ENCODE measurements at places on chromosomes 13 and 19.

- DNase-seq = no peak
Observed at GRCh38 chr19:670609-671075, 5.5 kb upstream of the FSTL3 start.

- no peak for DNase-seq
Observed at GRCh38 chr13:107574517-107575210, 640.7 kb downstream of the LIG4 start.

DNA sequence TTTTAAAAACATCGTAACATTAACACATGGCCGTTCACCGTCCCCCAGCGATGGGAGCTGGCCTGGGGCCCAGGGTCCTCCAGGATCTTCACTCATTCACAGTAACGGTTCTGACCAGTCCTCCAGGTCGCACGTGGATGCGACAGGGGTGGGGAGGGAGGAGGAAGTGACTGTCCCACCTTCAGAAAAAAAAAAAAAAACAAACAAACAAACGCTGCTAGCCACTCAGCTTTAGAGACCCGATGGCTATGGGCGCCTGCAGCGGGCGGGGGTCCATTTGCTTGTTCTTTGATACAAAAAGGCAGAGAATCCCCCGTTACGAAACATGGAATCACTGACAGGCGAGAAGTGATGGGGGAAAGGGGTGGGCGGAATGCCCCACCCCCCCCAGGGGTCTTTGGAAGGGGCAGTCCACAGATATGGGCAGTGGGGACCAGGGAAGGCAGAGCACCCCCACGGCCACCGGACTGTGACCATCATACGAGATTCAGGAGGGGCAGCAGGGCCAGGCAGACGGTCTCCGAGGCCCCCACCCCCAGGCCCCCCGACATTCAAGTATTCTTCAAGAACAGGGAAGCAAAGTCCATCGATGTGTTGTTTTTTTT is 13.3 kb downstream of the MKNK2 start:
- no peak for DNase-seq

- DNase-seq = no peak
Observed at GRCh38 chr19:20244356-20244755, 77.3 kb downstream of the ZNF486 start.

DNA sequence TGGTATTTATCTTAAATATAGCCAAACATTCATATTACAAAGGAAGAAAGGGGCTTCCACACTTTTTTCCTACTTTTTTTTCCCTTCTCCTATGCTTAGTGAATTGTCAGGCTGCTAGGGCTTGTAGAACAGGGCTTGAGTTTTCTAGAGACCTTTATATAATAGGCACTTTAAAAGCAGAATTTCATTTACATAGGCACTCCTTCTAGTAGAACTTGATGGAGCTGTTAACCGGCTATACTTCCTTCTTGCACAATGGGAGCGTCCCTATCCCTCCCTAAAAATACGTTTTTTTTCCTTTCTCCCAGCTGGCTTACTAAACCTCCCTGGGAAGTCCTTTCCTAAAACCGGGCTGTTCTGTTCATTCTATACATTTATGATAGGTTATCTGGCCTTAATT is 1.1 kb downstream of the TRIM13 start:
- no peak for DNase-seq

DNA sequence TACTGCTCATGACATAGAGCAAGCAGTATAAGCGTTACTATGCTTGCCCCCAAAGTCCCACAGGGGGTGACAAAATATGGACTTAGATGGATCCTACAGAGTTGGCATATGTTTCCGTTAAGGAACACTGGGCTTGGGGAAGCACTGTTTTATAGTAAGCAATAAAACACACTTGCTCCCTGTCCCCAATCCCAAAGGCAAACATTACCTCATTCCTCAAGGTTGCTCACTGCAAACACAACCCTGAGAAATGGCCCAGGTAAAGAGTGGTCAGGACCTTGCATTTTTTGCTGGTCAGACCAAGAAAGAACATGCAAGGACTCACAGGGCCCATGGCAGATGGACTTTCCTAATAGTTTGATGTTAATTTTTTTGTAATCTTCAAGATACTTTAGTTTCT is 32.3 kb downstream of the UGGT2 start:
- DNase-seq = no peak

GRCh38 chr19:12922959-12923358 is 3.9 kb upstream of the SYCE2 start:
- no peak for DNase-seq

DNA sequence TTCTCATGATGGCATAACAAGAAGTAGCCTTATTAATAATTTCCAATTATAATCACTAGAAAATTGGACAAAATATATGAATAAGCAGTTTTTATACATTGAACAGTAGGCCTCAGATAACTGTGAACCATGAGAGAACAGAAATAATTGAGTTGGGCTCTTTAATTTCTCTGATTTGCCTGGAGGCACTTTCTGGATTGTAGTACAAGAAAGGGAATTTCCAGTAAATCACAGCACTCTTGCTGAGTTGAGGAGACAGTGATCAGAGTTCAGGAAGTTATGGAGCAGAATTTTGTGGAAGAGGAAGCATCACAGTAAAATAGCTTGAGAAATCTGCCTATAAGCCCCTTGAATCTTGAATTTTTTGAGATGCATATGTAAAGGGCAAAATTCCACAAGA is 216.2 kb downstream of the MAB21L1 start:
- no peak for DNase-seq

DNA sequence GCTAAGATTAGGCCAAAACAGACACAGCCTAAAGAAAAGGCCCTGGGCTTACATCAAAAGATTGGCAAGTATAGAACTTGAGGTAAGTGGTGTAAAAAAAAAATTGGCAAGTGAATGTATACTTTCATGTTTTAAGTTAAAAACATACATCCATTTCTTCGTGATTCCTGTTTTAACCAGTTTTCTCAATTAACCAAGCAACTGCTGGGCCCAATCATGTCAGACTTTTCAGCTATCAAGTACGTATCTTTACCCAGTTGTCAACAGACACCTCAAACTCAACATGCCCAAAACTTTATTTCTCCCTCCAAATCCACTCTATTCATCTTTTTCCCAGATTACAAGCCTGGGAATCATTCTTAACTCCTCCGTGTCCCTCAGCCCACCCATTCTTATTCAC is 1.0 kb downstream of the PCID2 start:
- DNase-seq = no peak

DNA sequence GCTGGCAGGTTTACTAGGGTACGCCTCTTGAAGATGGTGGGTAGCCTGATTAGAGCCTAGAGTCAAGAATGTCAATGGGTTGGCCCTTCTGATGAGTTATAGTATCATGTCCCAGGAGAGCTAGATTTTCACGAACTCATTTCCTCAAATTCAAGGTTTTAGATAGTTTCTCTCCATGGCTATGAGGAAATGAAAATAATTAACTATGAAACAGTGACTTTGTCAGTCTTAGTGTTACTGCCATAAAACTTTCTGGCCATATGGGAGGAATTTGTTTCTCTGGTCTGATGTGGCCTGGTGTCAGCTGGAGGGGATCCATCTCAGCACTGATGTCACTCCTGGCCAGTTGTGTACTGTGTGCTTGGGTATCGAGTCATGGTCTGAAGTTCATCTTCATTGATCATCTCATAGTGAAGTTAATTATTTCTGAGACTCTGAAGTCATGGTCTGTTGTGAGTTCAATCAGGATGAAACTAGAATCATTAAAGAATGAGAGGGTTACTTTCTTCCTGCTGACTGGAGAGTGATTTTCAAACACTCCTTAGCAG is 49.4 kb upstream of the TNFSF11 start:
- no peak for DNase-seq

GRCh38 chr19:46080561-46080960 is 39.8 kb upstream of the IGFL4 start:
- DNase-seq = peak; percentile 69

GRCh38 chr13:98349731-98350305 is 172.7 kb upstream of the RNF113B start:
- no peak for DNase-seq

GRCh38 chr19:3507371-3508120 is 1.4 kb downstream of the FZR1 start:
- no peak for DNase-seq

- DNase-seq = no peak
Observed at GRCh38 chr19:38020311-38020710, 113.3 kb downstream of the SIPA1L3 start.

GRCh38 chr13:61413572-61414535 is 1.8 kb downstream of the PCDH20 start:
- no peak for DNase-seq

GRCh38 chr13:65600702-65601101 is 1629.4 kb downstream of the PCDH9 start:
- DNase-seq = no peak

- DNase-seq = no peak
Observed at GRCh38 chr13:80798576-80799133, 457.7 kb upstream of the SPRY2 start.

DNA sequence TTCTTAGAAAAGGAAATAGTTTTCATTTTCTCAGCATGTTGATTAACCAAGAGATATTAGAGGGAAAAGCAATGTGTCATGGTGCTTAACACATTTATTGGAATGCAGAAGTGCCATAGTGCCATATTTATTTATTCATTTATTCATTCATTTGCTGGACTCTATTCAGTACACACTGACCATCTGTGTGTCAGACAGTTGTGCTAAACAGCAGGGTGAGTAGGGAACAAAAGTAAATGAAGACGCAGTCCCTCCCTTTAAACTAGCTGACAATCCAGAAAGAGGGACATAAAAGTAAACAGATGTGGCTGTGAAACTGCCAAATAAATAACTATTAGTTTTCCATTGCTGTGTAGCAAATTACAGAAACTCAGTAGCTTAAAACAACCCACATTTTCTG is 323.7 kb downstream of the MTUS2 start:
- no peak for DNase-seq

DNA sequence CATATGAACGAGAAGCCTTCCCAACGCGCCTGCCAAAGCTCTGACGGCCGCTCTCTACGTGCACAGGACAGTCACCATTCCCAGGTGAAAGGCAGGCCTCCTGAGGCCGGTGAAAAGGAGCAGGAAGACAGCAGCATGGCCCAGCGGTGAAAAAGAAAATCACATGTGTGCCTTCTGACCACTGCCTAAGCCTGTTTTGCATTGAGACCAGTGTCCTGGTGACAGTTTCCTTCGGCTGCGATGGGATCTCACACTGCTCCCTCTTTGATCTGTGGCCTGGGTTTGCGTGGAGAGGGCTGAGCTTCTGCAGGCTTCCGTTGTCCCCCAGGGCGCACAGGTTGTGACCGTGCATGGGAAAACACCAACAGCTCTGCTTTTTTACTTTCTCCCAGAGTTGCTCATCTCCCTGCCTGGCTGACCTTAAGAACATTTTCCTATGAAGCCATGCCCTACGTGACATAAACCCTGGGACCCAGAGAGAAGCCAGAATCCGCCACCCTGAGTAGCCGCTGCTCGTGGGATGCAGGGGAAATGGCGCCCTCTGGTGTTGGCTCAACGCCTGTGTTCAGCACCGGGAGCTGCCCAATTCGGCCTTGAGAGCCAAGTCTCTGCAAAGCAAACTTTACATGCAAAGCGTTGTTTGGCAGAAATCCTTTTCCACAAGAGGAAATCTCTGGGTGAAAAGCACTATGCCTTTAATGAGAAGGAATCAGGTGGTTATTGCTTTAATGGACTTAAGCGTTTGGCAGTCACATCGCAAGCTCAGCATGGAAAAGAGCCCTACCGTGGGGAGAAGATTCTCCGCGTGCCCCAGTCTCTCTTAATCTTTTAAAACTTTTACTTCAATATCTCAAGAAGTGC is 112.2 kb upstream of the GPR12 start:
- peak; percentile 56 for DNase-seq

DNA sequence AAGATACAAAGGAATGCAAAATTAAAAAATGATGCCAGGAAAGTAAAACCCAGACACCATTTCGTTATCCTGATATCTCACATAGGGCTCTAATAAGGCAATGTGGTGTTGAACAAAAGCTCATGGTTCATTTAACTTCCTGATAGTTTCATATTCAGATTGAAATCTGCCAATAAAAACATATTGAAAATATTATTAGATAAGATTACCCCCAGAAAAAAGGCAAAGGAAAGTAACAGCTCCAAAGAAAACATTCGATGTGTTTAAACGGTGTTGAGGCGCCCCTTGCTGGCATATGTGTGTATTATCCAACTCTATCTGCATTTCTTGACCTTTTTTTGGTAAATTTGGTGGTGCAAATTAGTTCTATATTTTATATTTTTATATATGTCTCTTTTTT is 75.9 kb downstream of the ESD start:
- peak; percentile 31 for DNase-seq

DNA sequence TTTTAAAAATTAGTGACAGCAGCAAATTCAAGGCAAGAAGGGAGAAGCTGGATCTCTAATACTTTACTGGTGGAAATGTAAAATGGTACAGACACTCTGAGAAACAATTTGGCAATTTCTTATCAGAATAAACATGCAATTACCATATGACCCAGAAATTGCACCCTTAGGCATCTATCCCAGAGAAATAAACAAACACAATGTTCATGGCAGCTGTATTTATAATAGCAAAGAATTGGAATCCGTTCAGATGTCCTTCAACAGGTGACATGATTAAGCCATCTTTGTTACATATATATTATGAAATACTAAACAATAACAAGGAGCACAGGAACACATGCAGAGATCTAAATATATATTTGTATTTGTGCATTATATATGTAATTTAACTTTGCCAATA is 756.5 kb downstream of the SLITRK1 start:
- no peak for DNase-seq

GRCh38 chr13:81597101-81597500 is 1256.2 kb upstream of the SPRY2 start:
- no peak for DNase-seq

DNA sequence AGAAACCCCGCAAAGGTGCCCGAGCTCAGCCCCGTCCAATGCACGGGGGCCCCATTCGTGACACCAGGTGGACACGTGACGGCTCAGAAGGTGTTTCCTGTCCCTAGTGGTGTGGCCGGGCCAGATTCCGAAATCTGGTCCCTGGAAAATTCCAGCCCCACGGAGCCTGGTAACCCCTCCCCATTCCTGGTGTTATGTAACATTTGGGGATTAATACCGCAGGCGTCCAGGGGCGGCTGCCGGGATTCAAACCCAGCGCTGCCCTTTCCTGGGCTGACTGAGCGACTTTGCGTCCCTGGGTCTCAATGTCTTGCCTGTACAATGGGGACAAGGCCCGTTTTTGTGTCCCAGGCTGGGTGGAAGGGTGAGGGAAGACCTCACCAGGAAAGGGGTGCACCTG is 1.0 kb upstream of the PLK5 start:
- no peak for DNase-seq
